Nephron progenitor cell (in vitro differentiated cells): ENCODE measurements at places on chromosomes 2 and 18.

DNA sequence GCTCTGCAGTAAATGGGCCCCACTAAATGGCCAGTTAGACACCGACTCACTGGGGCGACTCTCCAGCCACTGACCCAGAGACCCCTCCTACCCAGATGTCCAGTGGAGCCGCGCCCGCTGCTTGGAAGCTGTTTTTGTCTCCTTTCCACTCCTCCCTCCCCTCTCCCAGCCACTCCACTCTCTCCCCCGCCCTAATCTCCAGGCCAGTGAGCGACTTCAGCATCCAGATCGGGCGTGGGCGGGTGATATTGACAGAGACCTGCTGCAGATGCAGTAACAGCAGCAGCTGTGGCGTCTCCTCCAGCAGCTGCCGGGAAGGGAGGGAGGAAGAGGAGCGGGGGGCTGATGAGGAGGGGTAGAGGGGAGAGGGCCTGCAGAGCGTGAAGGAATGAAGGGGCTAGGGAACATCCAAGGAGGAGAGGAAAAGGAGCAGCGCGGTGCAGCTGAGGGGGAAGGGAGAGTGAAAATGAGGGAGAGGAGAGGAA is at the start of gene SCN7A:
Gene SCN7A (minus strand): TSS at position 110 of the 485 bp plus-strand sequence. CDS start 16,553 bp downstream, outside the sequence.
- DNase-seq: peak; percentile 80

DNA sequence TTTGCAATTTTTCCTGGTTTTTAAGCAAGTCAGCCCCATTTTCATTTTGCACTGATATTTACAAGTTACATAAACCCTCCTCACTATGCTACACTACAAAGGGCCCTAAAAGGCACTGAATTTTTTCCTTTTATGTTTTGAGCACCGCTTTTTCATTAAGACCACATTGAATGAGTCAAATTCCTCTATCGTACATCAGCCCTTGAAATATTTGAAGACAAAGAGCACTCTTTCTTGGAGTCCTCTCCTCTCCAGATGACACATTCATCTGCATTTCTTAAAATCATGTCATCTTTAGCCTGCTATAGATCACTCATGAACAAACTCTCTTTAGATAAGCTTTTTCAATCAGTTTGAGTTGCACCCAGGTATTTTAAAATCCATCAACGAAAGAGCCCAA is 306.6 kb upstream of the SOX11 start:
- DNase-seq: no peak

DNA sequence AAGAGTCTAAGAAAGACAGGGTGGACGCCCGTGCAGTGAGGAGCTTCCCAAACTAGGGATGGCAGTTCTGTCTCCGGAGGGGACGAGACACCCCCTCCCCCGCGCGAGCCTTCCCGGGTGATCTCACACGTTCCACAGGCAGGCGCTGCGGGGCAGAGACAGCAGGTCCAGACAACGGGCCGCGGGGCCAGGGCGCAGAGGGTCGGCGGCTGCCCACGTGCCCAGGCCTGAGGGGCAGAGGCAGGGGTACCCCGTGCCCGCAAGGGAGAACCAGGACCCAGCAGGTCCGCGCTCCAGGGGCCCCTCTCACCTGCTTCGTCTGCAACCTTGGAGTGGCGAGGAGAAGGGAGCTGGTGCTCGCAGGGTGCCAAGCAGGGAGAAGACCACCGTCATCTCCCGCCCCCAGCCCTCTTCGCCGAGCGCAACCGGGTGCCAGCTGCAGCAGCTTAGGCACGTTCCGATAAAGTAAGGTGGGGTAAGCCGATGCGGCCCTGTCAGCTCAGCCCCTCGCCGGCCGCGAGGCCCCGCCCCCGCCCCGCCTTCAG is at the start of gene GPR155:
Gene GPR155 (minus strand): TSS at position 467 of the 545 bp plus-strand sequence. CDS start 5,073 bp downstream, outside the sequence.
- peak; percentile 69 for DNase-seq

DNA sequence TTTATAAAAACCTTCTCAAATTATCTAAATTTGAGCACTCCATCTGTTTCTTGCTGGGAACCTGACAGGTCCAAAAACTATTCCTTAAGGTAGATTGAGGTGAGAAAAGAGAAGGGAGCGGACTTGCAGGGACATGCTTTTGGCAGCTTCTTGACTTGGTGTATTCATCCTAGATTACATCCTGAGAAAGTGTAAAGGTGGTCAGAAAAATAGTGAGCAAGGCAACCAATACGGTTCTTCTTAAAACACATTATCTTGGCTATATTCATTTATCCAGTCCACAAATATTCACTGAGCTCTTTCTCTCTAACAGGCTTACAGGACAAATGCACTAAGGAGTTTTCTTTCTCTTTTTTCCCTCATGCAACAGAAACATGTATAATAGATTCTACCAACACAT is 230.0 kb downstream of the LRP1B start:
- DNase-seq: no peak

DNA sequence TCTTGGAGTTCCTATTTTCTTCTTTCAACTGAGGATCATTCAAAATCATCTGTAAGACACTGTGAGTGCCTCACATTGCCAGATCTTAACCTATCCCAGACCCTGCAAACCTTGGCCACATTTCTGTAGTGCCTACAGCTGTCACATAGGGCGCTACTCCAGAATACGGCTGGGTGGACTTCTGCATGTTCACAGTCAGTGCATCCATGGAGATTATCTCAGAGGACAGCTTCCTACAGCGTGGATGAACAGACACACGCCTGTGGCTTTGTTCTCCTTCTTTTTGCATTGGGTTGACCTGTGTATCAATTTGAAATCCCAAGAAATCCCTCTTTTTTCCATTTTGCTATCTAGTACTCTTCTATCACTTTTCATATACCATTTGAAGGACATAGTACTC is 1.9 kb upstream of the KLHL29 start:
- no peak for DNase-seq

DNA sequence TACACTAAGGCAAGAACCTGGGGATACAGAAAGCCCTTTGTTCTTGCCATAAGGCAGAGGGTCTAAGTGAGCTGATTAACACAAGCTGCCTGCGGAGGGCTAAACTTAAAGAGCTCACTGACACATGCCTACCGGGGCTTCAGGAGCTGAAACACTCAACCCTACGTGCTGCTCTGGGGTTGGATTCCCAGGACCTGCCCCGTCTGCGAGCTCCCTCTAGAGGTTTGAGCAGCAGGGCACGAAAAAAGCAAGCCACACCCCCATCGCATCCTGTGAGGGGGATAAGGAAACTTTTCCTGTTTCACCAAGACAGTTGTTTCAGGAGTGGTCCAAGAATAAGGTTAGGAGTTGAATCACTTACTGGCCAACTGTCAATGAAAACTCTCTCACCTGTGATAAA is 562.1 kb downstream of the TMX3 start:
- no peak for DNase-seq

DNA sequence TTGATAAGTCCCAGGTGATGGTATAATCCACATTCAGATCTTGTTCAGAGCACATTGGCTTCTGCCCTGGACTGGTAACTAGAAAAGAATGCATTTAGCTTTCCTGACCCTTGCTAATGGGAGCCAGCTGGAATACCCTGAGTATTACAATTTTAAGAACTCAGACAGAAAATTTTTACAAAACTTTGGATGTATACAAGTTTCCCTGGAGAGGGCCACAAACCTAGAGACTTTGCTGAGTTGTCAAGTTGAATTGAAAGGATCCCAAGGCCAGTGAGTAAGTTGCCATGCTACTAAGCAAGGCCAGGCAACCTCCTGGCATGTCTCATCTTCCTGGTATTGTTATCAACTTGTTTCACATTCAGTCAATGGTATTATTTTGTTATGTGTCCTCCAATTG is 20.0 kb upstream of the NABP1 start:
- no peak for DNase-seq

DNA sequence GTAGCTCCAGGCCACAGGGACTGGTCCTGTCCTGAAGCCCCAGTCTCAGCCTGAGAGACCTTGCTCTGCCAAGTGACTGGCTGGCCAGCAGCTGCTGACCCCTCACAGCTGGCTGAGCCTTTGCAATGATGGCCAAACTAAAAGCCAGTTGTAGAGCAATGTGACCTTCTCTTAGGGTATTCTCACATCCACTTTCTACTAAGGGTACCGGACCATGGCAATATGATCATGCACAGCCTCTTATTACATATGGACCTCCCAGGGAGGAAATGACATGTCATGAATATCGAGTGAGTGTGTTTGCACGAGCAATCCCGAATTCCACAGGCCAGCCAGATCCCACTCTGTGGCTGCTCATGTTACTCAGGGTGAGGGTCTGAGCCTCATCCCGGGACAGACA is 213.9 kb downstream of the VAPA start:
- DNase-seq: no peak

GRCh38 chr2:23609254-23609653 is 224.3 kb downstream of the KLHL29 start:
- DNase-seq: no peak

DNA sequence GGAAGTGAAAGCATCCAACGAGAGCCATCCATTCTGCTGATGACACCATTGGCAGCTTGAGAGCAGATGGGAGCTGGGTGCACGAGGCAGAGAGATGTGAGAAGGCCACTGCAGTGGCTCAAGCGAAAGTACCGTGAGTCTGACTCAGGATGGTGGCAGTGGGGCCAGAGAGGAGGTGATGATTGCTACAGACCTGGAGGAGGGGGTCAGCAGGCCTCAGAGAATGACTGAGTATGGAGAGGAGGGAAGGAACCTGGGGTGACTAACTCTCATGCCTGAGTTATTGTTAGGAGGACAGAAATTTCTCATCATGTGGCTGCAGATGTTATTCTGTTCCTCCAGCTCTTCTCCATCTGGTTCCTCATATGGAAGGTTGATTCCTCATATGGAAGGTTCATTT is 8.8 kb upstream of the ZBTB7C start:
- no peak for DNase-seq

DNA sequence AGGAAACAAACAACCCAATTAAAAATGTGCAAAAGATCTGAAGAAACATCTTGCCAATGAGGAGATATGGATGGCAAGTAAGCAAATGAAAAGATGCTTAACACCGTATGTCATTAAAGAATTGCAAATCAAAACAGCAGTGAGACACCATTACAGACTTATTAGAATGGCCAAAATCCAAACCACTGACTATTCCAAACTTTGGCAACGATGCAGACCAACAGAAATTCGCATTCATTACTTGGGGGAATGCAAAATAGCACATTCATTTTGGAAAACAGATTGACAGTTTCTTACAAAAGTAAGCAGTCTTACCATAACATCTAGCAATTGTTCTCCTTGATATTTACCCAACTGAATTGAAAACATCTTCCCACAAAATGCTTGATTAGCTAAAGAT is 1118.7 kb downstream of the SUCLG1 start:
- DNase-seq: no peak

DNA sequence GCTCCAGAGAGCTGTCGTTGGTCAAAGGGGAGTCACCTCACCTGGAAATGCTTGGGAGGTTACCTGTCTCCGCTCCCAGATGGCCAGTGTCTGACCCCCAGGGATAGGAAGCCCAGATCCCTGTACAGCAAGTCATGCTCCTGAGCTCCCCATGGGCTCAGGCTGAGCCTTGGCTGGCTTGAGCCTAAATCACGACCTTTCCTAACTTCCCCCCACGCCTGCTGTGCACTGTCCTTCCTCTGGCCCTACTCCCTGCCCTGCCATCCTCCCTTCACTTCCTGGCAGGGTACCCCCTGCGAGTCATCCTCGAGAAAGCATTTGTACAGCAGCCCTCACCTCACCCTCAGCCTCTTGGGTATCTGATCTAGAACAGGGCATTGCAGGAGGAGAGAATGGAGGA is 9.2 kb upstream of the HDAC4 start:
- no peak for DNase-seq

DNA sequence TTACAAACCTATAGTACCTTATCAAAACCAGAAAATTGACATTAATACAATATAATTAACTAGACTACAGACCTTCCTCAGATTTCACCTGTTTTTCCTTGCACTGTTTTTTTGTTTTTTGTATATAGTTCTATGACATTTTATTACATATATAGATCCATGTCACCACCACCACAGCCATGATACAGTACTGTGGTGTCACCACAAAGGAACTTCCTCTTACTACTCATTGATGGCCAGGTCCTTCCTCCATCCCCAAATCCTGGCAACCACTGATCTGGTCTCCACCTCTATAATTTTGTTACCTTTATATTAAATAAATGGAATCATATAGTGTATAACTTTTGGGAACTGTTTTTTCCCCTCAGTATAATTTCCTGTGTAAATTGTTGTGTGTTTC is 19.4 kb upstream of the ATP6V1B1 start:
- no peak for DNase-seq

- no peak for DNase-seq
Measured at GRCh38 chr2:230893338-230893737, 28.6 kb downstream of the ITM2C start.

GRCh38 chr2:9306911-9307310 is 100.3 kb downstream of the ASAP2 start:
- no peak for DNase-seq
